ENCODE measurements at places on chromosomes 1 and 21. TPM values are rescaled to one million over a fixed set of nuclear protein-coding genes. Genes with fewer than 3 reads are reported as not detected.

LHX8 gene
- not detected for total RNA-seq

ACTN2 gene
- total RNA-seq, result not detected

KIF26B gene
- total RNA-seq, result 0.16 TPM

DNA sequence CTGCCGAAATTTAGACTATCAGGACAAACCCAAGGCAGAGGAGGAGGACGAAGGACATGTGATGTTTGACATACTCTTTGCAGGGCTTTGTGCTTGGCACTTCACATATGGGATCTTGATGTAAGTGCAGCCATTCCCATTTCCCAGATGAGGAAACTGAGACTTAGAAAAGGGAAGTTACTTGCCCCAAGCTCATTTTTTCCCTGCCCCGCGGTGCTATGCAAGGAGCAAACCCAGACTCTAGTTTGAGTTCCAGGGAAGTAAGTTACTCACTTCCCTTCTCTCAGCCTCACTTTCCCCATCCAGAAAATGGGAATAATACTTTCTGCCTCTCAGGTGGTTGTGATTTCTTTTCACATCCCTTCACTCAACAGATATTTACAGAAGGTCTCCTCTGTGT lies 4.5 kb upstream of the FOXO6 start:
- DNase-seq, result no peak
- no peaks in the 10 kb centered on the region for H3K27me3 ChIP-seq
- no peaks in the 10 kb centered on the region for H3K36me3 ChIP-seq
- no peak overlapping the region for H3K27ac ChIP-seq

DNA sequence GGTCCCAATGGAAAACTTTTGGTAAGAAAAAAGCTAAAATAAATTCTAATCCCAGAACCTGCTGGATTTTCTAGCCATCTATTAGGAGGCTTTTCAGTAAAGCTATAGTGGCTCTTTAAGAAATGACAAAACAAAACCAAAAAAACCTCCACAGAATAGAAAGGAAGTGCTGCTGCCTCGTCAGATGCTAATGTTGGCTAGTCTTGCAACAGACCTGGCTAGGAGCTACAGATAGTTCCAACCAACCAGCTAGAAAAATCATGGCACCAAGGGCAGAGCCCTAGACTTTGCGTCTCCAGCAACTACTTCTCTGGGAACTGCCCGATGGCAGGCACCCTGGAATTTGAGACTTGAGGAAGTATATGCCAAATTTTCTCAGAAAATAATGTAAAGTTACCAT lies 7.6 kb downstream of the CD101 start:
- no peak for DNase-seq
- peaks cover 43% of the 10 kb centered on the region for H3K4me1 ChIP-seq
- H3K27me3 ChIP-seq, result no peaks in the 10 kb centered on the region
- no peak overlapping the region for H3K27ac ChIP-seq

DNA sequence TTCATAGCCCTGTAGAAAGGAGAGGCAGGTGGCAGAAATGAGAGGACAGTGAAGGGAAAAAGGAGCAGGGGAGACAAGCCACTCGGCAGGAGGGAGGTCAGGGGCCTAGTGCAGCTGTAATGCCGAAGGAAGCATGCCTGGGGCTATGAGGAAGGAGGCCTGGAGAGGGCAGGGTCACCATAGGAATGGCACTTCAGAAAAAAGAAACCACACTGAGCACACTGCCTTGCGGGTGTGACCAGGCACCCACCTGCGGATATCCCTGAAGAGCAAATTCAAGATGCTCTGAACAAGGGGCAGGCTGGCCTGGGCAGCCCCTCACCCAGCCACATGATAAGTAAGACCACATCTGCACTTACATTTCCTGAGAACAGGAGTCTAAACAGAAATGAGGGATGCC lies 104.7 kb downstream of the JAK1 start:
- H3K27me3 ChIP-seq, result no peaks in the 10 kb centered on the region
- no peak overlapping the region for H3K27ac ChIP-seq
- H3K36me3 ChIP-seq, result peaks cover 69% of the 10 kb centered on the region
- H3K4me1 ChIP-seq, result peaks cover 31% of the 10 kb centered on the region
- no peak overlapping the region for H3K4me3 ChIP-seq
- no peak for DNase-seq

DNA sequence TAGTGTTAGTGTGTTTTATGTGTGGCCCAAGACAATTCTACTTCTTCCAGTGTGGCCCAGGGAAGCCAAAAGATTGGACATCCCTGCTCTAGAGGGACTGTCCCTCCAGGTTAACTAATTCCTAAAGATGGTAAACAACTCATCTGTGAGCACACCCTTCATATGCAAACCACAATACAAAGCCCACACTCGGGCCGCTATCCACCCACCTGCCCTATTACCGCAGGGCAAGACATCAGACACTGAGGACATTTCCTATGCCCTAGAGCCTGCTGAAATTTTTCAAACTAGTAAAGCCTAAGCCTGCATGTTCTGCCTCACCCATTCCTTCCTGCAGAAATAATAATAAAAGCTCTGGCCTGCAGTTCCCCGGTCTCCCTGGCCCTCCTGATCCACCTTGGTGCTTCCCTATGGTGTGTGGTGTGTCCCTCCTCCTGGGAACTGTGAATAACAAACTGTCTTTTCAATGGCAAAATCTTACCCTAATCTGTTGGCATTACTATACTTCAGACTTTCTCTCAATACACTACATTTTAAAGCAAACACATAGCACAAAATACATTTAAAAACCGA lies 39.3 kb upstream of the NTPCR start:
- H3K27me3 ChIP-seq, result no peaks in the 10 kb centered on the region
- H3K4me1 ChIP-seq, result peaks cover 17% of the 10 kb centered on the region
- no peak overlapping the region for H3K27ac ChIP-seq
- no peaks in the 10 kb centered on the region for H3K36me3 ChIP-seq

- no peak overlapping the region for H3K4me3 ChIP-seq
- DNase-seq, result no peak
- no peaks in the 10 kb centered on the region for H3K4me1 ChIP-seq
- no peak overlapping the region for H3K27ac ChIP-seq
- no peaks in the 10 kb centered on the region for H3K27me3 ChIP-seq
These were observed 69.5 kb downstream of the LHX8 start for GRCh38 chr1:75203415-75204277.

All from CD8-positive, alpha-beta memory T cell (primary cell).